NCI-H1105 treated with DMSO at 0.1 percent for 48 hours (cell line): ENCODE measurements at places on chromosomes 6 and 20.

DNA sequence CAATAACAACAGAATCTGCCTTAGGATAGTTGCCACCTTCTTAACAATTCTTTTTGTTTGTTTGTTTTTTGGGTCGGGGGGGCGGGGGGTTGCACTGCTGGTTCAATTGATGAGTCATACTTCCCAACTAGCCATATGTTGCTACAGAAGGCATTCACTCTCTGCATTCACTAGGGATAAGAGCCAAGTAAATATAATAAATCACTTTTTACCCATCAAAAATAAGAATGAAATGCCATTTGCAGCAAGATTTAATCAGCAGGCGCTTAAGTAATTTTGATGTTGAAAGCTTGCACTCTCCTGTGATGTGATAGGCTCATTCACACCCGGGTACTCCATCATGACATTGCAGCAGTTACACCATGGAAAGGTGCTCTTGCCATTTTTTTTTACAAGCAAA, 209.8 kb downstream of the HIVEP2 start:
- peak; percentile 40 for DNase-seq

GRCh38 chr6:10968776-10969175, 75.3 kb downstream of the ELOVL2 start:
- DNase-seq = no peak

GRCh38 chr6:169956580-169956979, 205.2 kb downstream of the ERMARD start:
- no peak for DNase-seq

GRCh38 chr6:166499350-166500163, 86.9 kb downstream of the RAMACL start:
- DNase-seq = no peak

DNA sequence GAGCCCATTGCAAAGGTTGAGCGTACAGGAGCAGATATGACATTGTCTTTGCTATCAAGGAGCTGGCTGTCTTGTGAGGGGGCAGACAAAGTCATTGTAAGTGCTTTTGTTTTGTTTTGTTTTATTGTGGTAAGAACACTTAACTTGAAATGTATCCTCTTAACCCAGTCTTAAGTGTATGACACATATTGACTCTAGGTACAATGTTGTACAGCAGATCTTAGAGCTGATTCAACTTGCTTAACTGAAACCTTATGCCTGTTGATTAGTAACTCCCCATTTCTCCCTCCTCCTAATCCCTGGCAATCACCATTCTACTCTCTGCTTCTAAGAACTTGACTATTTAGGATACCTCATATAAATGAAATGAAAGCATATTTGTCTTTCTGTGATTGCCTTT, 429.0 kb downstream of the BMP2 start:
- DNase-seq = no peak

DNA sequence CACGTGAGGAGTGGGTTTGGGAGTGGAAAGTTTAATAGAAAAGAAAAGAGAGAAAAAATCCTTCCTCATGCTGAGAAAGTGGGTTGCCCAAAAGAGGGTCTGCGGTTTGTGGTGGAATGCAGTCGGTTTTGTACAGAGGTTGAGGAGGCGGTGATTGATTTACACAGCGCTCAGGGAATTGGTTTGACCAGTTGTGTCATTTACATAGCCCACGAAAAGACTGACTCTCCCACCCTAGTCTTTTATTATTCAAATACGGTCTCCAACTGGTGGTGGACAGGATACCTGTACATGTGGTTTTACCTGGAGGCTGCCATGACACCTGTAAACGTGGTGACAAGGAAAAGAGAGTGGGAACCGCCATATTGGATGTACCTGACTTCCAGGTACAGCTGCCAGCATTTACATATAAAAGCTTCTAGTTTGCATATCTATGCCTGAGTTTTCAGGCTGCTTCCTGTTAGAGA, 42.1 kb downstream of the HLA-DPB1 start:
- DNase-seq = no peak

GRCh38 chr6:162363757-162364156, 363.8 kb downstream of the PRKN start:
- no peak for DNase-seq

GRCh38 chr6:22970004-22970403, 400.6 kb downstream of the HDGFL1 start:
- no peak for DNase-seq

DNA sequence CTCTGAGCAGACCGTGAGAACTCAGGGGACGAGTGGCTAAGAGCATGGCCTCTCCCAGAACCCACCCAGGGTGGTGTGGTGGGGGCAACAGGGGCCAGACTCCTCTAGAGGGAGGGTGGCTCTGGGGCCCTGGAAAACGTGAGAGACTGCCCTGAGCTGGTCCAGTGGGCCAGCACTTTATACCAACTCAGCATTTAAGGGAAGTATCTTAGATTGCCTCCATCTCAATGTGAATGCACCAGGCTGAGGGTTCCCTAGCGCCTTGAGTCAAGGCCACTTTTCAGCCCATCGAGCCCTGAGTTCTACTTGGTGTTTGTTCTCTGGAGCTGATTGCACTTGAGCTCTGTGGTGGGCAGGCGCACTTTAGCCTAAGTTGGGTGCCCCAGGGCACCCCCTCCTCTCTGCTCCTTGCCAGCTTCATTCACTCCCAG, 42.0 kb upstream of the IRF4 start:
- no peak for DNase-seq

DNA sequence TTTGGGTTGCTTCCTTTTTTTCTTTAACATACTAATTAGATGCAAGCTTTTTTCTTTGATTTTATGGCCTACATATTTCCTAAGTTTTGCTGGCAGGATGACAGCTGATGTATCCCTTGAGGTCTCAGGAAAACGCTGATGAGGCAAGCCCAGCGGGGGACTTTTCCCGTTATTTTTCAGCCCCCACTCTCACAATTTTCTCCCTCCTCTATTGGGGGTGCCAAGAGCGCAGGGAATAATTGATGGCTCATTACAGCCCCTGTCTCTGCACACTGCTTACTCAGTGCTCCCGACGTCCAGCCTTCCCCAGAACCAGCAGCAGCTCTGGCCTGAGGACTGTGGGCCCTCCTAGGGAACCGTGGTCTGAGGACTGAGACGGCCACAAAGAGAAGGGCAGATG, 38.6 kb upstream of the VSTM2L start:
- no peak for DNase-seq

DNA sequence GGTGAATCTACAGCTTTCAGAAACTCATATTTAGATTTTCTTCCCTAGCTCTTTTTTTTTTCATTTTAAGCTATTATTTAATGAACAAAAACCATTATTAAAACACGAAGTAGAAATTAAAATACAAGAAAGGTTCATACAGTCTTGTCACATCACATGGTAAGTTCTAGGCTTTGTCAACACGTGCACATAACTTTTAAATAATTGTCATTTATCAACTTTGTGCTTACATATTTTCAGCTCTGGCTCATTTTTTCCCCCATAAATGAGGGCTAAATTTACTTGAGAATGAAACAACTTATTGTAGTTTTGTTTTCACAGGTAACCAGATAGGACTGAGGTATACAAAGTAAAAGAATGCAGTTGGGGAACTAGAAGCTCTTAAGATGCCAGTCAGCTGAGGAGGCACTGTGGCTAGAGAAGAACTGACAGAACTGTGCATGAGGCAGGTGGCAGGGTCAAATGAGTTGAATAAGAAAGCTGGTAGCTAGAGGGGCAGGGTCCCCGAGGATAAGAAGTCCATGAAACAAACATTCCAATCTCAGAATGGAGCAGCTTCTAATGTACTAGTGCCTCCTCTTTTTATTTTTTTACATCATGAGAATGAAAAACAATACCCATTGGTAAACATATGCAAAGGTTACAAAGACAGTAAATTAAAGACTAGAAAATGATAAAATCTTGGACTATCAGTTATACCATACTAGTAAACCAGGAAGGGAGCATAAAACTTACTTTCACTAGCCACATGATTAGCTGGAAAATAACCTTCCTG, 141.5 kb downstream of the MYB start:
- DNase-seq = no peak

- DNase-seq = peak; percentile 75
Observed at GRCh38 chr20:44089987-44090674, 96.9 kb downstream of the JPH2 start.

- DNase-seq = no peak
Observed at GRCh38 chr6:9745476-9745875, 669.4 kb downstream of the TFAP2A start.

- DNase-seq = no peak
Observed at GRCh38 chr6:11388983-11389944, 148.3 kb upstream of the TMEM170B start.

- no peak for DNase-seq
Observed at GRCh38 chr20:47167846-47168245, 188.7 kb downstream of the ZMYND8 start.

DNA sequence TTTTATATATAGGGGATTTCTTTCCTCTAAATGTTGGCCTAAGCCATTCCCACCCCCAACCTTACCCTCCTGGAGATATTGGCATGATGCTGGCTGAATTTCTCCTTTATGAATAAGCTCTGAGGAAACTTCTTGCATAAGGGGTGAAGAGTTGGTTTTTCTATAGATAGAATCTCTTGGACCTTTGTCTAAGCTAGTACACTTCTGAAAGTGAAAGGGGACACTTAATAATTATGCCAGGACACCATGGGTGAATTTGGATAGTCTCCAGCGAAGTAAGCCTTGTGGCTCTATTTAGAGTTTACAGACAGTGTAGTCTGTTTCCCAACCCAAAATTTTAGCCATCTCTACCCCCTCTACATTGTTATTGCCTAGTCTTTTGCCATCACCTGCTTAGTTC, 27.1 kb upstream of the FABP7 start:
- no peak for DNase-seq

- DNase-seq = peak; percentile 23
Observed at GRCh38 chr6:73742433-73742832, 46.4 kb downstream of the CD109 start.
